T-cell (primary cell): ENCODE measurements at places on chromosomes 5 and 9.

GRCh38 chr5:107783551-107783950 is 112.8 kb upstream of the EFNA5 start:
- DNase-seq, result no peak

- DNase-seq, result no peak
Measured at GRCh38 chr9:470552-471194, 256.0 kb downstream of the DOCK8 start.

DNA sequence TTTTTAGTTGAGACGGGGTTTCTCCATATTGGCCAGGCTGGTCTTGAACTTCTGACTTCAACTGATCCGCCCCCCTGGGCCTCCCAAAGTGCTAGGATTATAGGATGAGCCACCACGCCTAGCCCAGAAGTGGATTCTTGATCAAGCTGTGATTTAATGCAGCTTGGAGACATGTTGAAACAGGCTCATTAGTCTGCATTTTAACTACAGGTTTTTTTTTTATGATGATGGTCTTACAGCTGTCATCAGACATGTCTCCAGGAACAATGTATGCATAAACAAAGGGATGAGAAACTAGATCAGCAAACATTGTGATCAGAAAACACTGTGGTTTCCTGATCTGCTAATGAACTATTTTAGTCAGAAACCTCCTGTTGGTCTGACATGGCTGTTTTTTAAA is 30.0 kb upstream of the PLPP1 start:
- no peak for DNase-seq

DNA sequence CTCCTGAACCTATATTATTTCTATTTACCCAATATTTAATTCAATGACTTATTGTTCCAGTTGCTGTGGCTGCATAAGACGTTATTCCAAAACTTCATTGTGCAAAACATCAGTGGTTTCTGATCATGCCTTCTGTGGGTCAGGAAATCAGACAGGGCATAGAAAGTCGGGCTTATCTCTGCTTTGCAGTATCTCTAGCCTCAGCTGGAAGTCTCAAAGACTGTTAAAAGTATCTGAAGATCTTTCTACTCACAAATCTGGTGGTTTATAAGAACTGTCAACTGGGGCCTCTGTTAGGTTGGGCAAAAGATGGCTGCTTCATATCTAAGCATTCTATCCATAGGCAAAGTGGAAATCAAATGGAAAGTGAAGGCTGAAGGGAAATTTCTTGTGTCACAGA is 687.7 kb upstream of the ARRDC3 start:
- no peak for DNase-seq

DNA sequence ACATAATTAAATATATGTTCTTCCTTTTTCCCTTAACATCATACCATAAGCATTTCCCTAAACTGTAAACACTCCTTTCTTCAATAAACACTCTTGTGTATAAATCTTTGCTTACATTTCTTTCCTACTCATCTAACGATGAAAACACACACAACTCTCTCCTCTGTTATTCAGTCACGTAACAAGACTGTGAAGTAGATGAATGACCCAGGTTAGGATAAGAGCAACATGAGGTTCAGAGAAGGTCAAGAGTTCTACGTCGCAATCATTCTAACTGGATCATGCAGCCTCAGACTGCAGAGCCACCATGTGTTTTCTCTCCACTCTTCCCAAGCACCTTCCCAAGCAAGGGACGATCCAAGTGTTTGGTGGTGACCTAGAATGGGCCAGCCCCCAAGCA is 70.5 kb upstream of the SPTLC1 start:
- no peak for DNase-seq

GRCh38 chr5:137815202-137815990 is 52.3 kb upstream of the MYOT start:
- DNase-seq, result no peak

DNA sequence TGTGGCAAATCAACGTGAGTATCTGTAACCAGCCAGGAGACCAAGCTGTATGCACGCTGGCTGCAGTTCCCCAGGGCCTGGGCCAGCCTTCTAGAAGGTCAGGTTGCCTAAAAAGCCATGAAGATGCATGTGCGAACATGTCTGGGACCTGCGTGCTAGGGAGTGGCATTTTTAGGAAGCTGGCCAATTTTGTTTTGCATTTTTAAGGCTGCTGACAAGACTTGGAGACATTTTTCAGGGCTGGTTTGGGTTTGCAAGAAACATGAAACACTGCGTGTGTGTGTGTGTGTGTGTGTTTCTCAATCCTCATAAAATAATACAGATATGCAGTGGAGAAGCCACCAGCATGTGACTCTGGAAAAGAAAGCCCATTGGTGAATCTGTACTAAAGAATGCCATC is 5.1 kb downstream of the TGFBI start:
- DNase-seq, result no peak

- no peak for DNase-seq
Measured at GRCh38 chr9:92121265-92121664, 6.1 kb upstream of the SPTLC1 start.

- DNase-seq, result no peak
Measured at GRCh38 chr5:172951371-172952033, 7.7 kb upstream of the RPL26L1 start.

- DNase-seq, result no peak
Measured at GRCh38 chr9:79201636-79202035, 370.1 kb upstream of the TLE4 start.

DNA sequence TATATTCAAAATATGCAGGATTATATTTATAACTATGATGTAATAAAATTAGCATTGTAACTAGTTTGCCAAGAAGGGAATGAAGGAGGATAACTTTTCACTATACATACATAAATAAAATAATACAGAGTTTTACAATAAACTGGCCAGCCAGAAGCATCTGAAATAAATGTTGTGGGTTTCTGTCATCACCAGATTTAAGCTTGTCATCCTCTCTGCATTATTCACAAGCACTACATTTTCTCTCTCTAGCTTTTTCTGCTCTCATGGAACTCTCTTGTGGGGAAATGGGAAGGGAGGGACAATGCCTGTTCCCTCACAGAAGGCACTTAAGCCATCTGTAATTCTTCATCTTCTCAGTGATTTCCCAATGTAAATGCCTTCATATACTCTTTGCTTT is 626.8 kb downstream of the SEMA5A start:
- no peak for DNase-seq

DNA sequence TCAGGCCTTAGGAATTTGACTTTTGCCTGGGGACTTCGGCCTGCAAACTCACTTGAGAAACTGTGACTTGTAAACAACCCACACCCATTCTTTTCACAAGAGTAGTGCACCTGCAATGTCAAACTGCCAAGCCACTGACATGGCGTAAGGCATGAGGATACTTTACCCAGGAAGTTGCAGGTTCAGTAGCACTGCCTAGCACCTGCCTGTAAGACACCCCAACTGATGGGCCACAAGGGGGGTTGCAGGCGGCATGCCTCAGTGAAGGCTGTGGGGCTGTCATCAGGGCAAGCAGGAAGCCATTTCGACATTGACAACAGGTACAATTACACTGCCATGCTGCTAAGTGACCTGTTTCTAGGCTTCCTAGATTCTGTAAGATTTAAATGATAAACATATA is 41.3 kb upstream of the RASGEF1C start:
- DNase-seq, result no peak

- DNase-seq, result no peak
Measured at GRCh38 chr9:89718176-89718575, 113.4 kb downstream of the GADD45G start.

DNA sequence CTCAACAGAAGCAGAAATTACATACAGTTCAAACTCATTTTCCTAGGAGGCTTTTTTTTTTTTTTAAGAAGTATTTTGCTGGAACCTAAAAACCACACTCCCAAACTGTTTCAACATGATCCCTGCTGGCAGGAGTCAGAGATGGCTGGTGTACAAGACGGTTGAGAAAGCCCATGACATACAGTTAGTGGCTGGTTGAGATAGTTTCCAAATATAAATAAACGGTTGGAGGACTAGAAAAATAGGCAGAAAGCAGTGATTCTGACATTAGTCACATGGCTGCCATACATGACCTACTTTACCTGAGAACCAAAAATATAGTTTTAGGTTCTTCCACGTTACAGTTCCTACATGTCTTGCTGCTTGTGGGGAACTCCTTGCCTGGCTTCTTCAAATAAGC is 31.7 kb upstream of the BASP1 start:
- DNase-seq, result no peak

DNA sequence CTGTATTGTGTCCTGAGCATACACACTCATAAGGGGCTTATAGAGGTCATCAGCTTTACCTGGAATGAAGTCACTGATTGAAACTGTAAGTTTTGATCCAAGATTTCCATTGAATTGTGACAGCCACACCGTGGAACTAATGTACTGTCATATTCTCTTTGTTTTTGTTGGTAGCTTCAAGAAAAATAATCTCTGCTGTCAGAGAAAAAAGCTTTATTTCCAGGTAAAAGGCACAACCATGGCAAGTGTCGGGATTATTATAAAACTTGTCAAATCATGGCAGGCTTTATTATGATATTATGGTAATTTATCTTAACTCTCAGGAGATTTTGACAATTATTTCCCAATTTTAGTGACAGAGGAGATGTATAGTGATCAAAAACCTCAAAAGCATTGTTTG is 191.2 kb downstream of the FAM170A start:
- no peak for DNase-seq

- DNase-seq, result no peak
Measured at GRCh38 chr5:57754616-57755015, 272.0 kb upstream of the ACTBL2 start.

GRCh38 chr5:173730632-173731298 is 114.3 kb upstream of the BOD1 start:
- no peak for DNase-seq

GRCh38 chr9:105144076-105144475 is 100.4 kb upstream of the SLC44A1 start:
- no peak for DNase-seq

DNA sequence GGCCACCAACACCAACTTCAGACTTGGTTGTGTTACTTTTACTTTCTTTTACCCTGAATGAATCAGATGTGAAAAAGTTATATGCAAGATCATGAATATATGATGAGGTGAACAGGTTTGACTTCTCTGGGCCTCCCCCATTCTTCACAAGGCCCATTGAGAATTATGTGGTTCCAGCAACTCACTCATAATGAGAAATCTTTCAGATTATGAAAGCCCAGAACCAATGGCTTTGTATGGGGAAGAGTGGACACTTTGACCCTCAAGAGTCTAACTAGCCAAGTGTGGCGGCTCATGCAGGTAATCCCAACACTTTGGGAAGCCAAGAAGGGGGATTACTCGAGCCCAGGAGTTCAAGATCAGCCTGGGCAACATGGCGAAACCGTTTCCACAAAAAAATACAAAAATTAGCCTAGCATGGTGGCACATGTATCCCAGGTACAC is 16.1 kb upstream of the LNPEP start:
- DNase-seq, result no peak

GRCh38 chr9:112043423-112043822 is 131.7 kb downstream of the SUSD1 start:
- no peak for DNase-seq

GRCh38 chr9:90956026-90956810 is 154.6 kb downstream of the SYK start:
- no peak for DNase-seq

GRCh38 chr9:134214766-134215419 is 50.5 kb upstream of the RNU6ATAC start:
- DNase-seq, result no peak

DNA sequence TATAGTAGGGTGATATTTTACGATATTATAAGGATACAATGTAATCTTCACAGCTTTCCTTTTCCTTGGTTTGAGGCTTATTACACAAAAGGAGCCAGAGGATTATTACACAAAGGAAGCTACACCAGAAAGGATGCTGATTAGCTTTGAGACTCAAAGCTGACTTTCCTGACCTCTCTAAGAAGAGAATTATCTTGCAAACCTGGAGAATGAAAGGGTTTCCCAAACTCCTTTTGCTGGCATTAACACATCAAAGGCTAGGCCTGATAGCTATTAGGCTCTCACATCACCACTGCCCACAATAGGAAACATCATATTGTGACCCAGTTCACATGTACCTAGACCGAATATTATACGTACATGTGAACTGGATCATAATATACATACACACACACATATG is 34.2 kb upstream of the CHD1 start:
- no peak for DNase-seq

DNA sequence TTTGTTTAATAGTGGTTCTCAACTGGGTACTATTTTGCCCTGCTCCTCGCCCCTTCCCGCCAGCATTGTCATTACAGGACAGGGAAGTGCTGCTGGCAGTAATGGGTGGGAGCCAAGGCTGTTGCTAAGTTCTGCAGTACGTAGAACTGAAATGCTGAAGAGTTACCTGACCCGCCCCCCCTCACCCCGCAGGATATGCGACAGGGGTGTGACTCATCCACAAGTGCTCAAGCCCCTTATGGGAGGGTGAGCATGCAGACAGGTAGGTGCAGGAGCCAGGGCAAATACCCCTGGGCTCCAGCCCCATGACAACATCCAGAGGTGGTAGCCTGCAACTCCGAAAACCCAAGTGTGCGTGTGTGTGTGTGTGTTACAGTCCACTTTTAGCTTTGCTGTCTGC is 35.7 kb downstream of the LRRC70 start:
- DNase-seq, result no peak

DNA sequence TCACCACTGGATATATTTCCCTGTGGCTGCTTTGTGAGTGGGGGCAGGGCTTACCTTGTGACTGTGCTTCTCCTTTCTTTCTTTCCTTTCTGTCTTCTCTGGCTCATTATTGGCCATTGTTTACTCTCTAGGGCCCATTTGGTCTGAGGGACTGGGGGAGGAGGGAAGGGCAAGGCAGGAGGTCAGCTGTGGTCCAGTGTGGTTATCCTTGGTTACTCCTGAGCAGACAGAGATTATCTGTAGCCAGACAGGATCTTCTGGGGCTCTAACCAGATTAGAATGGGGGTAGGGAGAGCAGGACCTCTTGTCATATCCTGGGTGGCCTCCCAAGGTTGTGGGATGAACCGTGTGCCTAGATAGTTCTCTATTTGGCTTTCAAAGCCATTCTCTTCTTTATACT is 71.2 kb downstream of the ANKRD55 start:
- DNase-seq, result no peak

DNA sequence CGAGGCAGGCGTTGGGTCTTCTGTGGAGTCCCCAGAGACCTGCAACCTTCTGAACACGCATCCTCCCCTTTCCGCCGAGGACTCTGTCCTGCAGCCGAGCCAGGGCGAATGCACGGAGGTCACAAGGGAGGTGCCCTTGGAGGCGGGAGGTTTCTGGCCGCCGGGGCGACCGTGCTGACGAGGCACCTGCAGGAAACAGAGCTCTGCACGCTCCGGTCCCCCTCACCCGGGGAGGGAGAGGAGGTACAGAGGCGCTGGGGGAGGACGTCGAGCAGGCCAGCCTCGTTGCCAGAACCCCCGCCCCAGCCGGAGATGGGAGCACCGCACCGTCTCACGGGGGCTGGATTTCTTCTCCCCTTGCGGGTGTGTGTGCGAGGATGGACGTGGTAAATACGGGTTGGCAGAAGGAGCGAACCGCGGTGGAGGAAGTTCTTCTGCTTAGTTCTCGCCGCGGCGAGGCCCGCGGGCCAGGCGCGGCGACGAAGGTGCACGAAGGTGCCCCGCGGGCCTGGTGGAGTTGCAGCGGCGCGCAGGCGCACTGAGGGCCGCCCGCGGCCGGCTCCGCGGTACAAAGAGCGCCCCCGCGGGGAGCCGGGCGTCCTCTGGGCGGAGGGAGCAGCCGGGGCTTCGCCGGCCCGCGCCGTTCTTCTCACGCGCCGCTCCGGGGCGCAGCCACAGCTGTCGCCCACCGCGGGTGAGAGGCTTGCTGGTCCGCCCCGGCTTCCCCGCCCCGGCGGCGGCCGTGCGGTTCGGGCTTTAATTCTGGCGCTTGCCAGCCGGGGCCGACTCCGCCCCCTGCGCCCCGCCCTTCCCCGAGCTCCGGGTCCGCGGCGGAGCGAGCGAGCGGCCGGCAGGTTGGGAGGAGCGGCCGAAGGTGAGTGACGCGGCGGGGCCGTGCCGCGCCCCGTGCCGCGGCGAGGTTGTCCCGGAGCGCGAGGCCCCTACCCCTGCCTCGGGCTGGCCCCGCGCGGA is 289.5 kb downstream of the DOCK8 start:
- peak; percentile 63 for DNase-seq
